Fibroblast of skin of left biceps (primary cell): ENCODE measurements at places on chromosomes 1 and 21.

GRCh38 chr1:26188477-26188876, 1.9 kb upstream of the CATSPER4 start:
- DNase-seq: no peak

DNA sequence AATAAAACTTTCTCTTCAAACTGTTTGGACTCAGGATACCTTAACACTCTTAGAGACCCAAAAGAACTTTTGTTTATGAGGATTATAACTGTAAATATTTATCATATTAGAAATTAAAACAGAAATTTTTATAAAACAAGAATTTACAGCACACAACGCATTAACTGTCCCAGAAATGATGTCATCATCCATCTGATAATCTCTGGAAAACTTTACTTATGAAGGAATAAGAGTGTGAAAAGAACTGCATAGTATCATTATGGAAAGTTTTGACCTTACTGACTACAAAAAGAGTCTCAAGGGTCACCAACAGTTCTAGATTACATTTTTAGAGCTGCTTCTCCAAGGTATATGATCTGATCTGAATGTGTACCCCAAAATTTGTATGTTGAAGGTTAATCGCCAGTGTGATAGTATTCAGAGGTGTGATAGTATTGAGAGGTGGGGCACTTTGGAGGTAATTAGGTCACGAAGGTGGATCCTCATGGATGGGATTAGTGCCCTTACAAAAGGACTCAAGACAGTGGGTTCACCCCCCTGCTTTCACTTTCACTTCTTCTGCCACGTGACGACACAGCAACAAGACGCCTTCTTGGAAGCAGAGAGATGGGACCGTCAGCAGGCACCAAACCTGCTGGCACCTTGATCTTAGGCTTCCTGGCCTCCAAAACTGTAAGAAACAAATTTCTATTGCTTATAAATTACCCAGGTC, 95.7 kb upstream of the NR5A2 start:
- no peak for DNase-seq

DNA sequence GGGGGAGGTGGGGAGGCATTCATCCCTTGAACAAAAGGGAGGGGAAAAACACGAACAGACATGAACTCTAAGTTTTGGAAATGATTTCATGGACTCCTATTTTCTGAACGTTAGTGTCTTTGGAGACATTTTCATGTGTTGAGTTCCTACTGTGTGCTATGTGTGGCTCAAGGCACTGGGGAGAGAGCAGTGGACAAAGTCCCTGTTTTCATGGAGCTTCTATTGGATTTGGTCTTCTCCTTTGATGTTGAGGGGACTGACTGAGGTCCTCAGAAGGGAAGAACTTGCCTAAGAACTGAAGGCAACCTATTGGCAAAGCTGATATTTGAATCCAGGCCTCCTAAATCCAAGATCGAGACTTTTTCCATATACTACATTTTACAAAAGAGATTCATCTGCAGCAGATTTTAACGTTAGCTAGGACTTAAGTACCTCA, 30.4 kb downstream of the JUN start:
- DNase-seq: no peak

GRCh38 chr1:70072231-70072751, 133.1 kb downstream of the LRRC40 start:
- DNase-seq: no peak

DNA sequence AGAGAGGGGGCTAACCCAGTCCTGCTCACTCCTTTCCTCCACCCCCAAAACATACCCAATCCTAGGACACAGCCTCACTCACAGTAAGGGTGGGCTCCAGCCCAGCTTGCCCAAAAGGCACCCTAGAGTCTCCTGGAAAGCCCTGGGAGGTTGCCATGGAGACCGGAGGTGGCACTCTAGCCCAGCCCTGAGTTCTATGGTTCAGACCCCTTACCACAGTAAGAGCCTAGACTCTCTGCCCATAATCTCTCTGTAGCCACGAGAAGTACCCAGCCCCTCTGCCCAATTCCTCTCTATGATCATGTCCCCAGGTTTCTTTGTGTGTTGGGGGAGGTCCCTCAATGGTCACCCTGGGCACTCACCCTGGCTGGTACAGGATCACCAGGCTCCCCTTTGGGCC, 14.4 kb downstream of the COL16A1 start:
- DNase-seq: no peak

- DNase-seq: peak; percentile 93
Observed at GRCh38 chr1:52955129-52955970, 28.3 kb downstream of the SCP2 start.

DNA sequence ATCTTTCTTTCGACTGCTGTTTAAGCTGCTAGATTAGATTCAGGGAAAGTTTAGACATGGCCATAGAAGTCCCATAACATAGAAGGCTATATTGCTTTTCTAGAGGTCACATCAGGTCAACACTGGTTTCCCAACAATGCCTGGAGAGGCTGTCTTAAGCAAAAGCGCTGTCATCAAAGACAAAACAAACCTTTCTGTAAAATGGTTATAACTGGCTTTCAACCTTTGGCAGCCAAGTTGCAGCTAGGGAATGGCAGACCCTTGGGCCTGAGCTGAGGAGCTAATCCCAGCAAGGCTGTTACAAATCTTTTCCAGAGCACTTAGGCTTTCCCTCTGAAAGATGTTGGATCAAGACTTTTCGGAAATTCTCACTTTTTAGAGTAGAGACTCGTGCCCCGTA, 11.2 kb upstream of the ABCA4 start:
- DNase-seq: no peak

DNA sequence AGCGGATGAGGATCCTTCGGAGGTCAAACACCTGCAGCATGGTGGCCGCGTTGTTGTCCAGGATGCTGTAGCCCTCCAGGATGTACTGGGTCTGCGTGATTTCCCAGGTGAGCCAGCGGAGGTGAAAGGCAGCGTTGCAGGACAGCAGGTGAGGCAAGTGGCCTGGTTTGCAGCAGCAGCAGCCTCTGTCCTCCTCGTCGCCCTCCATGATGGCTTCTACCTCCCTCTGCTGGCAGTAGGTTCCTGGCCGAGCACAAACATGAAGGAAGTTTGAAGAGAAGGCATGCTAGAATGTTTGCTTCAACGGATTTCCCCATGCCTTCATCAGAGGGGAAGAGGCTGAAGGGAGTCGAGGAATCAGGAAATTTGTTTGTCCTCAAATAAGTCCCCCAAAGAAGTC, 74.7 kb downstream of the NTPCR start:
- no peak for DNase-seq

DNA sequence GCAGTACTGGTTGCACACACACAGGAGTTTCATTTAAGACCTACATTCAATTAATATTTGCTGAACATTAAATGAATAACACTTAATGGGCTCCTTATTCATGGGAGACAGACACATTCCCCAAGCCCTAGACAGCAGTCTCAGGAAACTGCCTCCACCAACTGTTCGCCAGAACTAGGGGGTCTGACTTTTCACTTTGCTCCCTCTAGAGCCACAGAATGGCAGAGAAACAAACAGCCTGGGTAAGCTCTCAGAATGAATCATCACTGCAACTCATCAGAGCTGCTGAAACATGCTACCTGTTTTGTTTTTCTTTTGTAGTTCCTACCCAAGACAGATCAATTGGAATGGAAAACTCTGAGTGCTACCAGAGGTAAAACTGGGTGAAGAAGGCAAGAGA, 31.7 kb downstream of the ELK4 start:
- no peak for DNase-seq

DNA sequence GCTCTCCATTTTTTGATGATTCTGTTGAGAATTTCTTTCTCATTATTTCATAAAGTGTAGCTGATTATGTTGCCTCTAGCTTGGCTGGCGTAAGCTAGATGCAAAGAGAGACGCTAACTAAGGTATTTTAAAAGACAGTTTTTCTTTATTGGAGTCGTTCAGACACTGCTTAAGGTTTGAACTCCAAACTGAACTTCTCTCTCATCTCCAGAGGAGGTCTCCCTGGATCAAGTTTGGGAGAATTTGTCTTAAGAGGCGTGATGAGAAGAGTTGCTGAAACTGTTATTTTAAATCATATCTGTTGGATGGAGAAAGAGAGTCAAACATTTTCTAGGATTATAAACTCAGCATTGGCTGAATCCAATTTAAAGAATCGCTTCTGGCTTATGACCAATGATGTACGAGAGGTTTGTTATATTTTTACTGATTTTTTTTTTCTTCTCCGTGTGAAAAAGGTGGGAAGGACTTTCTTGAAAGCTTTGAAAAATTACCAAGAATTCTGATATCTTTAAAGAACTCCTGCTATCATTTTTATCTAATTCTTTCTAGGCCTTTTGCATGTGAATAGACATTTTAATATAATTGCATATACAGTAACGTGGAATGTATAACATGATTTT, 34.0 kb downstream of the MAP3K7CL start:
- DNase-seq: peak; percentile 66

- DNase-seq: no peak
Observed at GRCh38 chr1:5543235-5543634, 449.0 kb downstream of the NPHP4 start.

GRCh38 chr1:77830946-77831345, 51.5 kb downstream of the MIGA1 start:
- no peak for DNase-seq

DNA sequence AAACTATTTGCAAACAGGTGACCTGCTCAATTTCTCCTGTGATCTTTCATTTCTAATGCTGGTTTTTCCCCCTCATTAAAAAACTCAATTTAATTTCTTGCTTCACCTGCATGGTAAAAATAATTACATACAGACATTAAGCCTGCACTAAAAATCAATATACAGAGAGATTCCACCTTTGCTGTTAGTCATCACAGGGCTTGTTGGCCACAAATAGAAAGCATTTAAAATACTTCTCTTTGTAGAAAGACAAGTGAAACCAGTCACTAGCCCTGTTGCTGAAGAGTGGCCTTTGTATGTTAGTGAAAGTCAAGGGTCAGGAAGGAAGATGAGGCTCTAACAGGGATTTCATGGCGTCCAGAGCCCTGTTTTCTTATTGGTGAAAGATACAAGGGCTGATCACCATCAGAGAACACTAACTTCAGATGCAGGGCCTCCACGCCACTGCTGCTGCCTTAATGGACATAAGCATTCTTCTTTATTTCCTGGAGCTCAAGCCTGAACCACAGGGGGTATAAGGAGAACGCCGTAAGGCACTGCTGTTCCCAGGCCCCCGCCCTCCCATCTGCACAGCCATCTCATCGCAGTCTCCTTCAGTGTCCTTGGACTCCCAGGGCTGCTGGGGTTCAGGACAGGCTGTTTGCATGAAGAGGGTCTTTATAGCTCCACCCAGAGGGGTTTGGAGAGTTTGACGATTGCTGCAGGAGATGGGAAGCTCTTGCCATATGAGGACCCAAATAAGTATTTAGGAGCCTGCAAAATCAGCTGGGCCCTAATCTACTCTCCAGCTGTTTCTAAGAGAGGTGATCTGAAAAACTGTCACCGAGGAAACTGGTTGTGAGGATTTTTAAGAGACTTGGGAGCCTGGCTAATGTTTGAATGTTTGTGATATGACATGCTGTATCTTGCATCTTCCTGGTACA, 117.3 kb upstream of the IRF2BP2 start:
- DNase-seq: no peak

DNA sequence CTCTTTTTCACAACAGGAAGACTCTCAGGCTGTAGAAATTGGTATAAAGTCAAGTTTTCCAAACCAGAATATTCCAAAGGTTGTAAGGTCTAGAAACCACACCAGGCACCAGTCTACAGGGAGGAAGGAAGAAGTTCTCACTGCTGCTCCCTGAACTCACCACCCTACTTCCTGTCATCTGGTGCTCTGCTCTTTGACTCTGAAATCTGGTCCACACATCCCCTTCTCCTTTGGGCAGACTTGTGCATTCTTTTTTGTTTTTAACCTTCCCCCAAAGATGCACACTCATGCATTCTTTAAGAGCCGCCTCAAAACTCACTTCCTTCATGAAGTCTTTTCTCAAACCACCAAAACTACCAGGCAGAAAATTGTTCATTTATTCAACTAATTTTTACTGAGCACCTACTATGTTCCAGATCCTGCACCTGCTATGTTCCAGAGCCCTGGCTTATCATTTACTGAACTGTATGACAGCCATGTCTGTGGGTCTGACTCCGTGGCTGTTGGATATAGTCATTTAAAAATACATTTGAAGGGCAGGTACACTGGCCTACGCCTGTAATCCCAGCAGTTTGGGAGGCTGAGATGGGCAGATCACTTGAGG, 30.1 kb upstream of the EPS15 start:
- DNase-seq: no peak

DNA sequence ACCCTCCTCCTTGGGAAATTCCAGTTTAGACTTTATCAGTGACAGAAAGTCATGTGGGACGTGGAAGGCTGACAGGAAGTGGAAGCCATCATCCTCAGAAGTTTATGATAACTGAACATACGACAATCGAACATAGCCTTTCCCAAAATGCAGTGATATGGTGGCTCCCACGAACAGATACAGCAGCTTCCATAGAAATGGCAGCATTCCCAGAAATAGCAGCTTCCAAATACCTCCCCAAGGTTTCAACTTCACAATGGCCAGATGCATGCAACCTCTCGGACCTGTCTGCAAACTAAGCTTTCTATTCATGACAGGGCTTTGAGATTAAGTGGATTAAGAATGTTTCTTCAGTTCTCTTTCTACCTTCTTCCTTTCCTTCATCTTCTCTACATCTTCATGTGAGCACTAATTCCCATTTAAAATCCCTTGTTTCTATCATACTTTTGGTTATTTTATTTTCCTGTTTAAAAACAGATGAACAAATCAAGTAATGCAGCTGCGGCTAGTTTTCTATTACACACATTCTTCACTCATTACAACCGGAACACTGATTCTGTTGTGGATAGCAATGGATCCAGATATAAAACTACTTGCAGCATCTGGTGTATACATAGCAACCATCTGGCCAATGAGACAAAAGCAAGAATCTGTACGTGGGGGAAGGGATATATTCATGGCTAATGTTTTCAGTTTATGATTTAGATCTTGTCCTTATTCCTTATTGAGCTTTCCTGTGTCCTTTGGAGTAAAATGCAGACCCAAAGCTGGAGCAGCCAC, 304.8 kb downstream of the BRINP3 start:
- DNase-seq: peak; percentile 23

DNA sequence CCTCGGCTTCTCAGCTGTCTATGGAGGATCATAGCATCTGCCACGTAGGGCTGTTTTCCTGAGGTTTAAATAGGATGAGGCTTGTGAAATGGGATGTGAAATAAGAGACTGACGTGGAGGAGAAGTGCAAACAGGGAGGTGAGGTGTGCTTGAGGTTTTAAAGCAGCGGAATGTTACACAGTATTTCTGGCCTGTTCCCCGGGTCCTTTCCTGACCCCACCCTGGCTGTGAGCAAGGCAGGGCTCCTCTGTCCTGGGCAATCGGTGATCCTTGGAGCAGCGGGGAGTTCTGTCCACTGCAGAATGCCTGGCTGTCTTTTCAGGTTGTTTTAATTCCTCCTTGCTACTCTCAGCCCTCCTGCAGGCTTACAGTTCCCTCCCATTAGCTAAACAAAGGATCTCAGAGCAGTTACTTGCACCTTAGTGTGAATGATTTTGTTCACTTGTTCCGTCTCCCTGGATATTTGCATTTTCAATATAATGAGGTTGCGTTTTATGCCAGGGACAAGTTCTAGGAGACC, 38.6 kb downstream of the LHX4 start:
- DNase-seq: no peak
